ENCODE measurements at places on chromosomes 5 and 9.

GRCh38 chr9:127878652-127879390 is 1.3 kb upstream of the AK1 start:
- no peak for DNase-seq

GRCh38 chr5:39016587-39017275 is 57.5 kb downstream of the RICTOR start:
- no peak for DNase-seq

GRCh38 chr5:34915856-34916192 is 313 bp downstream of the BRIX1 start:
- no peak for DNase-seq

GRCh38 chr9:84322828-84323227 is 17.7 kb downstream of the SLC28A3 start:
- no peak for DNase-seq

- no peak for DNase-seq
These were observed 122.9 kb upstream of the TAF11L2 start for GRCh38 chr5:17374973-17375742.

- DNase-seq = no peak
These were observed 45.4 kb downstream of the TMEM232 start for GRCh38 chr5:110681109-110681508.

- no peak for DNase-seq
These were observed 21.6 kb upstream of the RARS1 start for GRCh38 chr5:168464641-168465040.

- no peak for DNase-seq
These were observed 447.7 kb downstream of the EFNA5 start for GRCh38 chr5:107223066-107223465.

GRCh38 chr5:134524826-134525682 is at the start of gene JADE2:
Gene JADE2, plus strand, starts transcription at chr5:134525670. Its CDS starts 10,188 bp downstream, at chr5:134535858.
- DNase-seq = no peak

DNA sequence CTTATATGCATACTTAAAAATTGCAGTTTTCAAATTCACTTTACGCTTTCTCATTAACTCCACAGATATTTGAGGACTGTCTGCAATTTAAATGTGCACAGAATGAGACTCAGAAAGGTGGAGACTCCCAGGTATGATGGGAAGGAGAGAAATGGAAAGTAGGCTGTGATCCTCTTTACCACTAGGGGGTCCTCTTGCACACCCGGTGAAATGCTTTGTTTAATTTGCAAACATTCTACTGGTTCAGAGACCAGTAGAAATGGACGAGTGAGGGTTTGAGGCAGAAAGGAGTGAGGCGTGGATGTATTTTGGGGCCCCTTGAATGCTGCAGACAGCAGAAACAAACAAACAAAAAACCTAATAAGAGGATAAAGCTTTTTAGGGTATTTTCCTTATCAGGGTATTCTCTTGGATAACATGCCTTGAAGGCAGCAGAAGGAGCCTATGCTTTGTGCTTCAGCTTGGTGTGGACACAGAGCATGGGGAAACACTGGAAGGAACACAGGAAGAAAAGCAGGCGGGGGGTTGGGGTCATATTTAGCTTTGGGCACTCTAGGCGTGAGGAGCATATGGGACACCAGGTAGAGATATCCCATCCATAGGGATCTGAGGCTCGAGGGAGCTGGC is 410.1 kb downstream of the DMRT2 start:
- DNase-seq = no peak

All from NCI-H1092 treated with DMSO at 0.1 percent for 48 hours (cell line).